ENCODE measurements at places on chromosomes 7 and 10.

- DNase-seq: no peak
Measured at GRCh38 chr7:151053096-151053495, 4.6 kb downstream of the CDK5 start.

DNA sequence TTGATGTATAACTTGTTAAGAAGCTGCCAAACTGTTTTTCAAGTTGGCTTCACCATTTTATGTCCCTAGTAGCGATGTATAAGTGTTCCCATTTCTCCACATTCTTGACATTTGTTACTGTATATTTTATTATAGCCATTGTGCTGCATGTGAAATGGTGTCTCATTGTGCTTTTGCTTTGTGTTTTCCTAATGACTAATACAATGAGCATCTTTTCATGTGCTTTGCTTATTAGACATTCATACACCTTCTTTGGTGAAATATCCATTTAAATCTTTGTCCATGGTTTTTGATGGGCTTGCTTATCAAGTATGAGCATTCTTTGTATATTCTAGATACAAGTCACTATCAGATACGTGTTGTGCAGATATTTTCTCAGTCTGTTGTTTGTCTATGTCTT, 203.0 kb downstream of the CCSER2 start:
- DNase-seq: no peak

DNA sequence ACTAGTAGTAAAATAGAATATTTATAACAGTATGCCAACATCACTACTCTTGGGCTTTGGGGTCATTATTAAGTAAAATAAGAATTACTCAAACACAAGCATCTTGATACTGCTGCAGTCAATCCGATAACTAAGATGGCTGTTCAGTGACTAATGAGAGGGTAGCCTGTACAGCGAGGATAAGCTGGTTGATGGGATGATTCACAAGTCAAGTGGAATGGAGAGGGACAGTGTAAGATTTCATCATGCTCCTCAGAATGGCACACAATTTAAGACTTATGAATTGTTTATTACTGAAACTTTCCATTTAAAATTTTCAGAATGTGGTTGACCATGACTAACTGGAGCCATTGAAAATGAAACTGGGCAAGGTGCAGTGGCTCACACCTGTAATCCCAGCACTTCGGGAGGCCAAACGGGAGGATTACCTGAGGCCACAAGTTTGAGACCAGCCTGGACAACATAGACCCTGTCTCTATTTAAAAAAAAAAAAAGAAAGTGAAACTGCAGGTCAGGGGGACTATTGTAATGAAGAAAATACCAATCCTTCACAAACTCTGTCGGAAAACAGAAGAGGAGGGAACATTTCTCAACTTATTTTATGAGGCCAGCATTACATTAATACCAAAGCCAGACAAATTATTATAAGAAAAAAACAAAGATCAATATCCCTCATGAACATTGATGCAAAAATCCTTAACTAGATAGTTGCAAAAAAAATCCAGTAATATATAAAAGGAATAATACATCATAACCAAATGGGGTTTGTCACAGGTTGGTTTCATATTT, 11.2 kb downstream of the AVL9 start:
- DNase-seq: no peak

DNA sequence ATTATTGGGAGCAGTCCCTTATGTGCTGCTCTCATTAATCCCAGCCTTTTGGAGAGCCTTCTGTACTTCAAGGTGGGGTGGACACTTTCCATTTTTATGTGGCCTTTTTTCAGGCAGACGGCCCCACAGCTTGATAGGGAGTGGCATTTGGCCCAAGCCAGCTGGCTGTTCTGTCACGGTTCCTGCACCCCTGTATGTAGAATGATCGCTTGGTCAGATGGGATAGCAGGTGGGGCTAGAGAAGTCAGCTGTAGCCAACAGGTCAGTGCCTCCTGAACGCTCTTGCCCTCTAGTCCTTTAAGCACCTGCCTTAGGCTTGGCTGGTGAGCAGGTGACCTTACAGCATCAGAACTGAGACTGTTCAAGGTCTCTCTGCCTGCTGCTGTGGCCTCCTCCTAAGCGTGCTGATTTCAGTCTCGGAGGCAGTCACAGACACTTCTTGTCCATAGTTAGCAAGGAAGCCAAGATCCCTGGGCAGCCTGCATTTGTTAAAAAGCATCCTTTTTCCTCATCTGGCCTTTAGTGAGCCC, 95.3 kb downstream of the LRRC4 start:
- DNase-seq: no peak

- no peak for DNase-seq
Measured at GRCh38 chr7:148537435-148537834, 53.1 kb upstream of the C7orf33 start.

- no peak for DNase-seq
Measured at GRCh38 chr7:110027385-110027784, 1063.5 kb upstream of the LRRN3 start.

DNA sequence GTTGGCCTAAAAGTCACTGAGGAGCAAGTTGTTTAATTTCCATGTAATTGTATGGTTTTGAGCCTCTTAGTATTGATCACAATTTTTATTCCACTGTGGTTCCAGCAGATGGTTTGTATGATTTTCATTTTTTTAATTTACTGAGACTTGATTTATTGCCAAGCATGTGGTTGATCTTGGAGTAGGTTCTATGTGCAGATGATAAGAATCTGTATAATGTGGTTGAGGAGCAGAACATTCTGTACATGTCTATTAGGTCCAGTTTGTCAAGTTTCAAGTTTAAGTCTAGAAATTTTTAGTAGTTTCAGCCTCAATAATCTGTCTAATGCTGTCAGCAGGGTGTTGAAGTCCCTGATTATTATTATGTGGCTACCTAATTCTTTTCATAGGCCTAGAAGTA, 22.7 kb upstream of the ZWINT start:
- no peak for DNase-seq

DNA sequence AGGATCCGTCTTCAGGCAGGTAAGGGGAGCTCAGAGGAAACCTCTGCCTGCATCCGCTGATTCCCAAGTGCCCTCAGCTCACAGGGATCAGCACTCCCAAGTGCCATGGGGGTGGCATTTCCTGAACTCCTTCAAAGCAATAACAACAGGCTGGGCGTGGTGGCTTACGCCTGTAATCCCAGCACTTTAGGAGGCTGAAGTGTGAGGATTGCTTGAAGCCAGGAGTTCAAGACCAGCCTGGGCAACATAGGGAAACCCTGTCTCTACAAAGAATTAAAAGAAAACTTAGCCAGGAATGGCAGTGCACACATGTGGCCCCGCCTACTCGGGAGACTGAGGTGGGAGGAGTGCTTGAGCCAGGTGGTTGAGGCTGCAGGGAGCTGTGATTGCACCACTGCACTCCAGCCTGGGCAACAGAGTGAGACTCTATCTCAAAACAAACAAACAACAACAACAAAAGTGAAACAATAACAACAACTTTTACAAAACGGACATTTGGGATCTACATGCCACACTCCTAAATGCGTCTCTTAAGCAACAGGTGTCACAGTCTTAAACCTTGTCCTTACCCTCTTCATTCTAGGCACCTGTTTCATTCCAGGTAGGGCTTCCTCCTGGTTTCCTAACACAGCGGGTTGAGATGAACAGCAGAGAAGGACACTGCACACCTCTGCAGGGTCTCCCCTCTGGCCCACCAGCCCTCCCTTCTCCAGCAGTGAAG, 73.8 kb downstream of the PAXIP1 start:
- DNase-seq: no peak

DNA sequence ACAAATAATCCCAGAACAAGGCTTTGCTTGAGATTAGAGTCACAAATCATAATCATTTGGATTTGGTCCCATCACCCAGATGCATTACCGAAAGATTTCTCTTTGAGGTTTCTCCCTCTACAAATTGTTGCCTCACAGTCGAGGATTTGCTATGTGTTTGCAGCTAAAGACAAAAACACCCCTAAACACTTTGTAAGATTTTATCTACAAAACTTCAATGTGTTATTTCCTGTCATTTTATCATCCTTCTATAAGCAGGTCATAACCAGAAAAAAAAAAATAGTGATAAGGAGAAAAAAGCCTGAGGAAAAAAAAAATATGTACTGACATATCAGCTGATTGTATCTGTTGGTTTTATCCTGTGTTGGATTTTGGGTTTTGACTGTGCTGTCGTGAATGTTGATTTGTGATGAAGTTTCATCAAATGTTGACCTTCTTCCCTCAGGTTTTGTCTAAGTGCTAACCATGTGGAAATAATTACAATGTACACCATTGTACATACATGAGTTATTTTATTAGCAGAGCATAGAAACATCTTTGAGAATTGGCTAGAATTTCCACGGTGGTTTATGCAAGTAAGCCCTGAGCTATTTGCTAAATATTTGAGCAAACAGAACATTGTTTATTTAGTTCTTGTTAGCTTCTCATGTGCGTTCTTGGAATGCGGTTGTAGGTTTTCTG, 274.4 kb downstream of the NEBL start:
- no peak for DNase-seq

DNA sequence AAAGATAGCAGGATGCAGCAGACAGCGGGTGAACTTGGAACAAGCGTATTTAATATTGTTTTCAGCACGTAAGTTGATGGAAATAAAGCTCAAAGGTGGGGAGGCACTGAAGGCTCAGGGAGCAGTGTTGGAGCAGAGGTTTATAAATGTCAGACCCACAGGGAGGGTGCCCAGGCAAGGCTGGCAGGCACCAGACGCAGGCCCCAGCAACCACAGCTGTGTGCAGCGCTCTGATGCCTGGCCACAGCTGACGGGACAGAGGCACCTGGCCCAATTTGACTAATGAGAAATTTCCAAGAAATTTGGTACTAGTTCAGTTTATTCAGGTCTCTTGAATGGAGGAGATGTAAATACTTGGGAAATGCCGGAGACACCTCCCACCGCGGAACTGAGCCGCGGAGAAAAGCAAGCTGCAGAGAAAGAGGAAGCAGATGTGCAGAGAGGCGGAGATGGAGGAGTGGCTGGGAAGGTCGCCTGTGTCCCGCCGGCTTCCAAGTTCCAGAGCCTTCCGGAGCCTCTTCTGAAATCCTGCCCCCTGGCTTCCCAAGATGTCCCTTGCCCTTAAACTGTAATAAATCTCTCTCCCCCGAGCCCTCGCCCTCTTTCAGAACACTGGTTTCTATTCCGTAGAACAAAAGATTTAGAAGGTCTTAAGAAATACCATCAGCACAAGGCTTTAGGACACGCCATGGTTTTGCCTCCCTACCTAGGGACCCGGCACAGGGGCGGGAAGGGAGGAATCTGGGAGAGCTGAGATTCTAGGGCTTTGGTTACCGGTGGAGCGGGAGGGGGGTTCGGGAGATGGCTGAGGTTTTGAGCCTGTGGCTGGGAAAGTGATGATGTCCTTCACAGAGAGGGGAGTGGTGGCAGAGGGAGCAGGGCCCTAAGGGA, 38.4 kb upstream of the PLXNA4 start:
- DNase-seq: peak; percentile 15

GRCh38 chr7:159144758-159145489, at the start of gene VIPR2:
Gene VIPR2, minus strand, starts transcription at chr7:159144867. Its CDS starts 96 bp downstream, at chr7:159144771.
- DNase-seq: no peak

- no peak for DNase-seq
Measured at GRCh38 chr7:130490888-130491804, 739 bp upstream of the MEST start.

- no peak for DNase-seq
Measured at GRCh38 chr10:80158598-80159127, 26.1 kb downstream of the PLAC9 start.

DNA sequence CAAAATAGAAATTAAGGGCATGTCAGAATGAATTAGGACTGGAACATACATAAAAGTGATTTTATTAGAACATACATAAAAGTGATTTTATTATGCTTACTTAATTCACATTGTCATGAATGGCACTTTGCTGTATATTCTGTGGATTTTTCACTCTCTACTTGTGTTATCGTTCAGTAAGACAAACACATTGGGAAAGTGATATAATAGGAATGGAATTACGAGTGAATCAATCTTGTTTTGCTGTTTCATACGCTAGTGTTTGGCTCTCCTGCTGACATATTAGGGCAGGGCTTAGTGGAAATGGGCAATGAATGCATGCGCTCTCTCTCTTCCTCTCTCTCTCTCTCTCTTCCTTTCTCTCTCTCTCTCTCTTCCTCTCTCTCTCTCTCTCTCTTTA, 561.1 kb downstream of the ACTR3B start:
- DNase-seq: no peak

Data from NCI-H1092 (cell line).